GM12864 (cell line): ENCODE measurements at places on chromosomes 1 and 21.

DNA sequence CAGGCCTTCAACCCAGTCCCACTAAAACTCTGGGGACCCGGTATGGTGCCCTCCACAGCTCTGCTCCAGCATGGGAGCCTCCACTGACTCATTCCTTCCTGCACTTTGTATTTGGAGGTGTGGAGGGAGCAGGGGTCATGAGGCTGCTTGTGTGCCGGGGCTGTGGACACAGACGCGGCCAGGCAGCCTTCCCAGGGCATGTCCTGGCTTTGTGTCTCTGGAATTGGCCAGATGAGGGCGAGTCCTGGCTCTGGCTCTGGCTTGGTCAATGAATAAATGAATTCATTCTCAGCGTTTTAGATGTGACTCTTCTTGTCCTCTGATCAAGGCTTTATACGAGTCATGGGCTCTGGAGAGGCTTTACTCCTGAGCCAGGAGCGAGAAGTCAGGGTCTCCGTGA is 19.1 kb downstream of the AJAP1 start:
- DNase-seq = no peak

- no peak for DNase-seq
These were observed 20.2 kb downstream of the RRAGC start for GRCh38 chr1:38839363-38839762.

- no peak for DNase-seq
These were observed 28.7 kb upstream of the COL6A2 start for GRCh38 chr21:46069166-46069565.

GRCh38 chr1:223156343-223156742 is 13.3 kb upstream of the TLR5 start:
- no peak for DNase-seq

- no peak for DNase-seq
These were observed 25.9 kb downstream of the CYP2J2 start for GRCh38 chr1:59900640-59901039.

GRCh38 chr1:64196074-64196870 is 7.2 kb upstream of the UBE2U start:
- DNase-seq = no peak

GRCh38 chr1:227942021-227942715 is 5.6 kb downstream of the WNT9A start:
- no peak for DNase-seq

GRCh38 chr1:95974586-95974985 is 740.6 kb downstream of the RWDD3 start:
- no peak for DNase-seq

DNA sequence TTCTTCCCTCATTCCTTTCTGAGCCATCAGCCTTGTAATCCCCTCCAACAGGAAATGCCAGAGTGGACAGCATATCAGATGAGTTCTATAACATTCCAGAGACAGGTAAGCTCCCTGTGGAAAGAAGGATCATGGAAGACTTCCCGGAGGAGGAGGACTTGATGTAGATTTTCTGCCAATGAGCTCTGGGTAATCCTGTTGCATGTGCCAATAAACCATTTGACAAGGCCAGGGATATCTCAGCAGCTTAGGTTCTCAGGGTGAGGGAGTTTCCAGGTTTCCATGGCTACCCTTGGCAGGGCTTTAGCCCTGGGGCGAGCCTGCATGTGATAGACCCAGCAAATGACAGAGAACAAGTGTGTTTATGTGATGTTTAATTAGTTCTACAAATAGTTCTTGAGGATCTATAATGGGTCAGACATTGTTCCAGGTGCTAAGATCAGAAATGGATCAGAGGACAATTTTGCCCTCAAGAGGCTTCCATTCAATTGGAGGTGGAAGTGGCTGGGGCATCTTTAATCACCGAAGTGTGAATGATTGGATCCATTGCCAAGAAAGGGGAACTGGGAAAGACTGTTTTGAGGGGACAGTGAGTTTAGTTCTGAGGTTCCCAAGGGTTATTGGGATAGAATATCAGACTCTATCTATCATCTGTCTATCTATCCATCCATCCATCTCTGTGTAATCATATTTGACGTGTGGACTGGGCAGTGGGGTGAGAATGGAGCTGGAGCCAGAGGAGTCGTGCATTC is 6.9 kb downstream of the PLA2G5 start:
- DNase-seq = no peak

DNA sequence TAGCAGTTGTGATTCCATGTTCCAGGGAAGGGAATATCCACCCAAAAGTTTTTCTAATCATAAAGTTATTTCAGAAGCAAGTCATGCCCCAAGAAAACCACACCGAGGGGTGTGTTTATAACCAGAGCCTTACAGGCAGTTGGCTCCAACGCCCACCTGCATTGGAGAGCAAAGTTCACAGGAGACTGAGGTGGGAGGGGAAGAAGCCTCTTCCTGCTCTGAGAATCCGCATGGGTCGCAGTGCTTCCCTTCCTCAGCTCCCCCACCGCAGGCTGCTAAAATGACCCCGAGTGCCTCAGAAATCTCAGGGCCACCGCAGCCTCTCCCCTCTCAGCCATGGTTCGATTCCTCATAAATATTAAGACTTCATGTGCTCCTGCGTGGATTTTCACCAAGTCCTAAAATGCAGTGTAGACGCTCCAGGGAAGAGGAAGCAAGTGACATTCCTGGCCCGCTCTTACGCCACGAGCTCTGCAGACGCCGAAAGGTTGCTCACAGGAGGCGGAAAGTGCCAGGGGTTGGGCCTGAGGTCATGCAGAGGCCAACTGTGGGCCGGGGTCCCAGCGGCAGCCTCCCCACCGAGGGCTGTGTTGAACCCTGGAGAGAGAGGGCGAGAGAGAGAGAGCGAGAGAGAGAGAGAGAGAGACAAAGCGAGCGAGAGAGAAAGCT is 13.4 kb upstream of the SPSB1 start:
- DNase-seq = no peak

DNA sequence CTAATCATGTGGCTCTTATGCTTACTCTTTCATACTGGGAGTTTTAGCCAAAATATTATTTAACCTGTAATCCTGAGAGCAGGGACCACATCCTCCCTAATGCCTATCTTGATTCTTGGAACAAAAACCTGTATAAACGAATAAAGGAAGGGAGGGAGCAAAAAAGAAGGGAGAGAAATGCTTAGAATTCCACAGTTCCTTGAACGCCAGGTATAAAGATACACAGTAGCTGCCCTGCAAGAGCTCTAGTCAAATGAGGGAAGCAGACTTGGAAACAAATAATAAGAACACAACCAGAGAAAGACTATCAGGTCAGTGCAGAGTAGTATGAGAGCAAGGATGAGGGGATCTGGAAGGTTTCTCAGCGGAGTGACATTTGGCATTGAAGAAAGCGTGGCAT is 116.3 kb downstream of the SLC30A10 start:
- DNase-seq = no peak

- no peak for DNase-seq
These were observed 9.5 kb upstream of the IRF6 start for GRCh38 chr1:209815490-209815889.

- no peak for DNase-seq
These were observed 37.2 kb upstream of the ETS2 start for GRCh38 chr21:38768471-38769063.

- DNase-seq = no peak
These were observed 7.4 kb downstream of the AZIN2 start for GRCh38 chr1:33088119-33088906.

DNA sequence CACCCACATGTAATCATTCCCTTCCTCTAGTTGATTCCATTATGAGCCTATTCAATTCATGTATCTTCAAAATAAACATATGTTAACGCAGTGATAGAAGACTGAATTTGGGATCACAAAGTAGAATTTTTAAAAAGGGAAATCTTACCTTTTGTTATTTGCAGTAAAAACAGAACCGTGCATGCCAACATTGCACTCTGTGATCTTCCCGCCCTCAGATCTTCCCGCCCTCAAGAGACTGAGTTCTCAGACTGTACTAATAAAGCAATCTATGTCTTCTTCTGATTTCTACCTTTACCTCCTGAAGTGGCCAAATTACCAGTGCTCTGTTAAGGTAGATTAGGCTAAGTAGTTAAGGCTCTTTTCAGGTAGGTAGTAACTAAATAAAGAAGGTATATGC is 3.6 kb upstream of the SUCO start:
- DNase-seq = no peak

GRCh38 chr1:215606036-215606435 is 38.9 kb downstream of the KCTD3 start:
- DNase-seq = no peak

- no peak for DNase-seq
These were observed 7.5 kb downstream of the NRIP1 start for GRCh38 chr21:15057285-15057684.
